ENCODE measurements at places on chromosomes 5 and 9.

DNA sequence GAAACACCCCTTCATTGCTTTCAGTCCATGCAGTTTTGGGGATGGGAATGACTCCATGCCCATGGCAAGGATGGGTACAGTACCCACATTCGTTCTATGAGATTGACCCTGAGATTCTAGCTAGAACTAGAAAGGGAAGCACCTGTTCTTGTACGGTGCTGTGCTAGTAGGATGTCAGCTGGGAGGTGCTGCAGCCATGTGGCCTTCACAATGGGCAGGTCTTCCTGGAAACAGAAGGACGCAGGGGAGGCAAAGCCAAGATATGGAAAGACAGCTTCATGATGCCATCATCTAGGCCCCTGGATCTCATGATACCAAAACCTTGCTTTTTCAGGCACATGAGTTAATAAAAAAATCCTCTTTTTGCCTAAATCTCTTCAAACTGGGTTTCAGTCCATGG lies 10.5 kb upstream of the FGF1 start:
- DNase-seq = no peak

DNA sequence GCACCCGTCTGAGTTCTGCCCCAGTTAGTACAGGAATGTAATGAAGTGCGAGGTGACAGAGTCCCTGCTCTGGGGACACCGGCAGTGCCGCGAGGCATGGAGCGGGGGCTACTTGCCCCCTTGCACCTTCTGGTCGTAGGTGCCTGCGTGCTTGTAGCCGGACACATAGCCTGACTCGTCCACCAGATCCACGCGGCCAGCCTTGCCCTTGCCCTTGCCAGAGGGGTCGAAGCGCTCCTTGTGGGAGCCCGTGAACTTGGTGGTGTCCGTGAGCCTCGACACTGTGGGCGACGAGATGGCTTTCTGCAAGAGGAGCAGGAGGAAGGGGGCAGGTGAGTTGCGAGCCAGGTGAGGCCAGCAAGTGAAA lies 28.2 kb downstream of the TPPP start:
- DNase-seq = no peak

- no peak for DNase-seq
These were observed 166.0 kb upstream of the IRX2 start for GRCh38 chr5:2917524-2917923.

DNA sequence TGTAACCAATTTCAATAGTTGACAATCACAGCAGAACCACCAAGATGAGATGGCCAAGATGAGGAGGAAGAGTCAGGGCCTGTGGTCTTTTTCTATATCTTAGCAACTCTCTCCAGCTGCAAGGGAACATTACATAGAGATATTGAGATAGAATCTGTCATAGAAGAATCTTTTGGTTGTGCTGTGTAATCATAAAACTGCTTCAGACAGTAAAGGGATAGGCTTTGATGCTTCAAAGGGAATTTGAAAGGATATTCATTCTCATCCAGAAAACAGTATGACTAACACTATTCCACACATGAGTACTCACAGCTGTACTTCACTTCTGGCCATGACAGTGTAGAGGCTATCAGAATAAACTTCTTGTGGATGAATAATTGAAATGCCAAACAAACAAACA lies 145.9 kb downstream of the YIPF5 start:
- no peak for DNase-seq

DNA sequence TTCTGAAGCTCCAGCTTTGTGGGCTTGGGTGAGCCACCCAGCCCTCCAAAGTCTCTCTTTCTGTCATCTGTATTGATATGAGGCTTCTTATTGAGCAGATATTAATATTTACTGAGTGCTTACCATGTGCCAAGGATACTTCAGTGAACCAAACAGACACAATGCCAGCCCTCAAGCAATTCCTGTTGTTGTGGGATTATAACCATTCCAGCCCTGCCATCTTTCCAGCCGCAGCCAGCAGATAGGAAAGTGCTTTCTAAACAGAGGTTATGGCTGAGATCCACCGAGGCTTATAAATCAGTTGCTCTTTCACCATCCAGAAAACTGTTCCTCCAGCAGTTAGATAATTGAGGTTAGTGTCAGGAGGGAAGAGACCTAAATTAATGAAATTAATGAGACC lies 137.7 kb upstream of the ALDH1B1 start:
- no peak for DNase-seq

GRCh38 chr5:82439750-82440445 lies 161.7 kb upstream of the RPS23 start:
- no peak for DNase-seq

DNA sequence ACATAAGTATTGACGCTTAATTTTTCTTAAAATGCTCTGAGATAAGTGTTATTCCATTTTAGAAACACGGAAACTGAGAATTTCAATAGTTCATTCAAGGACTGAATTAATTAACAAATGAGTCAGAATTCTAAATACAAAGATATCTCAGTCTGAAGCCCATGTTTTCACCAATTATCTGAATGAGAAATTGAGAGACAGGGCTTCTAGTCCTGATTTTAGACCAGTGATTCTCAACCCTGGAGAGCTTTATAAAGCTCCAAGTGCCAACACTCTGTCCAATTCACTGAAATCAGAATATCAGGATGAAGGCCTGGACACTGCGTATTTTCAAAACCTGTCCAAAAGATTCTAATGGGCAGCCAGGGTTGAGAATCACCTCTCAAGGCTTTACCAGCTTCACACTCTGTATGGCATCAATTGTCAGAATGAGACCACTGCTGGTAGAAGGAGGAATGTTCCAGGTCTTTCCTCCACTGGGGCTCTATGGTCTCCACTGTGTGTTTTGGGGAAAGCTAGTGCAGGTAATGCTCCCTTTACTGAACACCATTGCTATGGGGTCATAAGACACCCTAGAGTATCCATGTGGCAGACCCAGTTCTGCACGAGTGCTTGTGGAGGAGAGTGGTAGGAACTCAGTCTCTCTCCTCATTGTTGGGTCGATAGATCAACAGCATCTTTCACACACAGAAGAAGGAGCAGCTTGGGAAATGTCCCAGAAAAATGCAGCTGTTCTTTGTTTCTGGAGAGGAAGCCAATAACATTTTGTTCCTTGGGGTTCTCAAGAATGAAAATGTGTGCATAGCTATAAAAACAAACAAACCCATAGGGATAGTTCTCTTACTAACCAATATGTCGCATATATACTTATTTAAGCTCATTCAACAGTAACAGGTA lies 99.7 kb upstream of the OSMR start:
- no peak for DNase-seq

- DNase-seq = no peak
These were observed 195.9 kb downstream of the RFK start for GRCh38 chr9:76198336-76198735.

DNA sequence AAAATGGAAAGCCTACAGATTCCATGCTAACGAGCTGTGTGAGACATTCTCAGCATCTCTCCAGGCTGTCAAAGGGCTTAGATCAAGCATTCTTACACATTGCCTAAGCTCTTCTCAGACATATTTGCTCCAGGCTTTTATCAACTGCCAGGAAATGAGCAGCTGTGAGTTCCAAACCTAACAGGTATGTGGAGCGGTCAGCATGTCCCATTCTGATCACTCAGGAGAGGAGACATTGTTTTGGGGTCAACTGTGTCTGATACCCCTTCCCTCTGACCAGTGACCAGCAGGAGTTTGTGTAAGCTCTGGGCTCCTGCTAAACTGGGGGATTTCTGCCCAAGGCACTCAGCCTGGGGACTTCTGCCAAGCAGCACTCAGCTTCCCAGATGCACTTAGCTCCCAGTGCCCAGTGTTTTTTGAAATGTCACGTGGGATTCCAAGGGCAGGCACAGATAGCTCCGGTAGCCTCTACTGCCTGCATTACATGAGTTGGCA lies 229.1 kb downstream of the SEC61B start:
- DNase-seq = no peak

DNA sequence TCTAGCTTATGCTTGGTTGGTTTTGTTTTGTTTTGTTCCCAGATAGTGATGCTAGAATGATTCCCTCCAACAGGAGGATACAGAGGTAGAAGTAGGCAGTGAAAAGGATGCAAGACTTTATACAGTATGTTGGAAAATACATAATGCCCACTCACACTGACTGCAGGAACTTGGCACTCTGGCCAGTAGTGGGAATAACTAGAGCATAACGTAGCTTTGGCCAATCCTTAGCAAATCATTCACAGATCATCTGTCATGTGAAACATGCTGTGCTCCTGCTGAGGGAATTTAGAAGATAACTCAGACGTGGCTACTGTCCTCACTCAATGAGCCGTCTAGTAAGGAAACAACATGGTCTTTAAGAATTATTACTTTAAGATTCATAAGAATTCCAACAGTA lies 13.5 kb downstream of the CFAP90 start:
- no peak for DNase-seq

- DNase-seq = no peak
These were observed 160.3 kb downstream of the TLR4 start for GRCh38 chr9:117864385-117865057.

DNA sequence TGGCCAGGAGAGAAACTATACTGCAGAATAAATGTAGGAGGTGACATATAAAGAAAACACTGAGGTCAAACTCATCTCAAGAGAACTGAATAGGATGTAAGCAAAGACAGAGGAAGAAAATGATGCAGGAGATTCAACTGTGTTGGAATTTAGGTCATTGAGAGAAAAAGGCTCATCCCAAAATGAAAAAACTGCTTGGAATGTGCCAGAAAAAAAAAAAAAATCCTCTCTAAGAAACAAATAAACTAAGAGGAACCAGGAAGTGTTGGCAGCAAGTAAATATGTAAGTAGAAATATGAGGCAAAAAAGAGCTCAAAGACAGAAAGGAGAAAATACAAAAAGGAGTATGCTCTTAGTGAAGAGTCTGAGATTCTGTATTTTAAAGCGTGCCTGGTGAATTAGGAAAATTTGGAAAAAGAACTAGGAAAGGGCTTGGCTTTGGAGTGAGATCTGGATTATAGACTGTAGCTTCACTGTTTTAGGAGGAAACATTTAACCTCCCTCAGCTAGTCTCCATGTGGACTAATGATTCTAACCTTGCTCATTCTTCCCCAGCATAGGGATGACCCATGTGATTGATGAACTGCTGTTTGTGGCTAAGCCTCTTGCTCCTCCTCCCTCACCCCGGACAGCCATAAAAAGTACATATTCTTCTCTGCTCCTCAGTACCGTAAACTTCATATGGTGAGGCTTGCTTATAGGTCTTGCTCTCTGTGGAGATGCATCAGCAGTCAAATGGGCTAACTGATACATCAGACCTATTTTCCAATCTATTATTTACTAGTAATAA lies 185.6 kb upstream of the POU5F2 start:
- DNase-seq = no peak

GRCh38 chr5:108516785-108517184 lies 134.9 kb upstream of the FBXL17 start:
- DNase-seq = no peak

- DNase-seq = no peak
These were observed 588.6 kb upstream of the MEF2C start for GRCh38 chr5:89471541-89471940.

- no peak for DNase-seq
These were observed 46.7 kb upstream of the UBQLN1 start for GRCh38 chr9:83754383-83754977.

- no peak for DNase-seq
These were observed 6.9 kb downstream of the SLC6A19 start for GRCh38 chr5:1208221-1208742.

DNA sequence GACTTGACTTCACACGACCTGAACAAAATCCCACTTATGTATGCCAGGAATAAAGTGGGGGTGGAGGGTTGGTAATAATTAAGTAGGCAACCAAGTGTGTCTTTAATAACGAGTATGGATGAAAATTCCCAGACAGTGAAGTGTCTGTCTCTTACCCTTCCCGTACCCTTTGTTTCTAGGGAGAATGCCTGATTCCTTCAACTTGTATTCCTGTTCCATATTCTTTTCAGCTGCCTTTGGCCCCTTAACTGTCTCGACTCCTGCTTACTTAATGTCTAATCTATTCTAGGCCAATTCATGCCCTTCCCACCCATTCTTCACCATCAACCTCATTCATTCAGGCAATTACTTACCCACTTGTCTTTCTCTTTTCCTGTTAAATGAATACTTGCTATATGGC lies 380.5 kb downstream of the RAB3C start:
- DNase-seq = no peak

DNA sequence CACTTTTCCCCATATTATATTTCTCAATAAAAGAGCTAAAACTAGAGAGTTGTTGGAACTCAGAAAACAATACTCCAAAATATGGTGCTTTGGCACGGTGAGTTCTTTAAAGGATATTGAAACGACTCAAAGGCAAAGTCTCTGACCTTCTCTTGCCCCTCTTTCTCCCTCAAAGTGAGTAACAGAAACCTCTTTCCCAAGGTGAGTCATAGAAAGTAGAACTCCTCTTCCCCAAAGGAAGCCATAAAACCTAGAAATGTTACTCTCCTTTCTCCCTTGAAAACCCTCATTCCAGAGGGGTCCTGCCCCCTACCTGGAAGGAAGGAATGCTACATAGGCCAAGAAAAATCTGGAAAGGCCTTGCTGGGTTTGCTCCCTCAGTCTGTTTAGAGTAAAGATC lies 47.5 kb downstream of the RAPGEF6 start:
- DNase-seq = no peak

DNA sequence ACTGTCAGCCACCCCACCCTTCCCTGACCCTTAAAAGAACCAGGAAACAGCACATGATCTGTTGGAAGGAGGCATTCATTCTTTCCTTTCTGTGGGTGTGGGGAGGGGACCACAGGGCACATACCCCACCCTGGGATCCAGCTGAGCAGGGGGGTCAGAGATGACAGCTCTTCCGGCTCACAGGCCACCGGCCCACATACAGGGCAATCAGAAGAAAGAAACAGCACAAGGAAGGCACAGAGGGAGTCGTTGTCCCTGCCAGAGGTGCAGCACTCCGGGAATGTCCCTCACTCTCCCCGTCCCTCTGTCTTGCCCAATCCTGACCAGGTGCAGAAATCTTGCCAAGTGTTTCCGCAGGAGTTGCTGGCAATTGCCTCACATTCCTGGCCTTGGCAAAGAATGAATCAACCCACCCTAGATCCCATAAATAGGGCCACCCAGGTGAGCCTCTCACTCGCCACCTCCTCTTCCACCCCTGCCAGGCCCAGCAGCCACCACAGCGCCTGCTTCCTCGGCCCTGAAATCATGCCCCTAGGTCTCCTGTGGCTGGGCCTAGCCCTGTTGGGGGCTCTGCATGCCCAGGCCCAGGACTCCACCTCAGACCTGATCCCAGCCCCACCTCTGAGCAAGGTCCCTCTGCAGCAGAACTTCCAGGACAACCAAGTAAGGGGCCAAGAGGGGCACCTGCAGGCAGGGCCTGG lies at the start of gene LCN2:
Gene LCN2 (plus strand): TSS at position 453 of the 701 bp plus-strand sequence. CDS start 73 bp downstream, at position 526.
- DNase-seq = no peak

Measured in effector CD8-positive, alpha-beta T cell (primary cell).